ENCODE measurements at places on chromosomes 1 and 21.

DNA sequence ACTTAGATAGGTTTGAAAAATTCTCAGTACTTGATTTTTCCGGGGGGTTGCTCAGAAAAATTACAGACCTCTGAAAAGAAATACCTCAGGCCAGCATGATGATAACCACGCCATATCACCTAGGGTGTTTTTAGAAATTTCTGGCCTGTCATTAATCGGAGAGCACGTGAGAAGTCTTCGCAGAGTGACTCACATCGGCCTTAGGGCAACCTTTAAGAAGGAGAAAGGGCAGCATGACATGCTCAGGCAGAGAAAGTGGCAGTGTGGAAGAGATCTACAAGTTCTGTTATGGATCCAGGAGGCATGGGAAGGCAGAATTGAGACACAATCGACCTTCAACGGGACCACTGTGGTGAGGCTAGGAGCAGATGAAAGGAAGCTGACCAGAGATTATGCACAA lies 506.3 kb downstream of the LMO4 start:
- DNase-seq = no peak

- DNase-seq = no peak
These were observed 22.6 kb upstream of the PPP1R15B start for GRCh38 chr1:204434116-204434755.

GRCh38 chr1:8727809-8728213 lies 89.6 kb downstream of the RERE start:
- peak; percentile 8 for DNase-seq

DNA sequence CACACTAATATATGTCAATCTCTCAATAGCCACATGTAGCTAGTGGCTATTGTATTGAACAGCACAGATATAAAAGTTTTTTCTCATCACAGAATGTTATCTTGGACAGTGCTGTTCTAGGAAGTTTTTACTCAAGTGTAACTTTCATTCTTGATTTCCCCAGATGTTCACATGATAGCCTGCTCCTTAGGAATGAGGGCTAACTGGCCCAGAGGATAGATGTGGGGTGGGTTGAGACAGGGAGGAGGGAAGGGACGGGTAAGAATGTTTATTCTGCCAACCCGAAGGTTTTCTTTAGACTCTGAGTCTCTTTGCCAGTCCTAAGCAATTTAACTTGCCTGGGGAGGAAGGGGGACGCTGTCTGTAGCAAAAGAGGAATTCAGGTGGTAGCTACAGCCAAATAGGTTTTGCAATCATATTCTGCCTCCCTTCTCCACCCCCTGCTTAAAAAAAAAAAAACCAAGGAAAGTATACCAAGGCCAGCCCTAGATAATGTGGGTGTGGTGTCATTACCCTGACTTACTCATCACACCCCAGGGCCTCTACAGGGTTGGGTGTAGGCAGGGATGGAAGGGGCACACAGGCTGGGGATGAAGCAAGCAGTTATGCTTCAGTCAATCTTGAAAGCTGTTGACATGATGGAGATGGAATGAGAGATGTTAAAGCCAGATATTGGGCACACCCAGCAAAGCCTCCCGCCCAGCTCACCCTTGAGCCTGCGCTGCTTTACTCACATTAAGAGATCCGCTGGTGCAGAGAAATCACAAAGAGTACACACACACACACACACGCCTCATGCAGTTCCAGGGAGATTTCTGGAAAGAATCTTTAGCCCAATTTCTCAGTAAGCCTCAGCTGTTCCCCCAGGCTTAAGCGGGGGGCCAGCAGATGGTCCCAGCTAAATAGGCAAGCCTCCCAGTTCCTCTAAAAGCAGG lies 59.9 kb downstream of the PLXNA2 start:
- DNase-seq = no peak

DNA sequence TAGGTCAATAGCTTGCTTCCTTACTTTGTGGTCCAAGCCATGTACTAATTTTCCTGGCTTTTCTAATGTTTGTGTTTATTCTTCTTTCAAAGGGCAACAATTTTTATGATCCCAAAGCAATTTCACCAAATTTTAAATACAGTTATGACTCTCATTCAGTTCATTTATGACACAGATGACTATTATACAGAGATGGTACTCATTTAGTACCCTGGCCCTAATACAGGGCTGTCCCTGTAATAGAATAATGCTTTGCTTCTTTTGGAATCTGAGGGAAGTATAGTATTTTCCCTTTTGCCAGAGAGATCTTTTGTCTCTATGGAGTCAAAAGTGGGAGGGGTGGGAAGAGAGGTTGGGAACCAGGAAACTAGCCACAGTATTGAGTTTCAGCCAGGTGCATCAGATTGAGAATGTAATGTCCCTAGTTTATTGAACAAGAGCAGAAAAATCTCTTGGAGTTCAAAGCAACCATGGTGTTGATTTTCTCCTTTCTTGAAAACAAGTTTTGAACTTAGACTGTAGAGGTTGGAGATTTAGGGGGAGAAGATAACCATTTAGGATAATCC lies 20.4 kb downstream of the DENND2D start:
- DNase-seq = no peak

GRCh38 chr1:171622152-171622462 lies at the start of gene MYOCOS:
Gene MYOCOS, plus strand, starts transcription at chr1:171622243. Its CDS starts 1,641 bp downstream, at chr1:171623884.
- DNase-seq = no peak

DNA sequence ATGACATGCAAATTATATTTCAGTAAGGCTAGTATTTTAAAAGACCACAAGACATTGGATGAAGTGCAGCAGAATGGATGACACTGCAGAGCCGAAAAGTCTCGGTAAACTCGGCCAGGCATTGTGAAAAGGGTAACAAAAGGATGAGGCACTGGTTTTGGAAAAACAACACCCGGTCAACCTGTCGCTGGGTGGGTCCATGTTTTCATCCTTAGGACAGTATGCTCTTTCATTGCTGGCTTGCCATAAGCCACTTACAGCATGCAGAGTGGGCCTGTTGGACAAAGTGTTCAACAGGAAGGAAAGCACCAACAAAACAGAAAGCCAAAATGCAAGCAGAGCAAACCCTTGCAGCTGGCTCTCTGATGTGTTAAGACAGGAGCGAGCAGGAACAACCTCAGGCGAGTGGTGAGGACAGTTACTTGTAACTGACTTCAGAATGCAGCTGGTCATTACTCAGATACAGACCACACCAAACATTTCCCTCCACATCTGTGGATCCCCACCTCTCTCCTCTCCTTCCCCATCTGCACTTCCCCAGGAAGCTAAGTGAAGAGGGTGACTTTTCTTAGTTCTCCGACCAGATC lies 2.9 kb upstream of the RCAN1 start:
- DNase-seq = no peak

DNA sequence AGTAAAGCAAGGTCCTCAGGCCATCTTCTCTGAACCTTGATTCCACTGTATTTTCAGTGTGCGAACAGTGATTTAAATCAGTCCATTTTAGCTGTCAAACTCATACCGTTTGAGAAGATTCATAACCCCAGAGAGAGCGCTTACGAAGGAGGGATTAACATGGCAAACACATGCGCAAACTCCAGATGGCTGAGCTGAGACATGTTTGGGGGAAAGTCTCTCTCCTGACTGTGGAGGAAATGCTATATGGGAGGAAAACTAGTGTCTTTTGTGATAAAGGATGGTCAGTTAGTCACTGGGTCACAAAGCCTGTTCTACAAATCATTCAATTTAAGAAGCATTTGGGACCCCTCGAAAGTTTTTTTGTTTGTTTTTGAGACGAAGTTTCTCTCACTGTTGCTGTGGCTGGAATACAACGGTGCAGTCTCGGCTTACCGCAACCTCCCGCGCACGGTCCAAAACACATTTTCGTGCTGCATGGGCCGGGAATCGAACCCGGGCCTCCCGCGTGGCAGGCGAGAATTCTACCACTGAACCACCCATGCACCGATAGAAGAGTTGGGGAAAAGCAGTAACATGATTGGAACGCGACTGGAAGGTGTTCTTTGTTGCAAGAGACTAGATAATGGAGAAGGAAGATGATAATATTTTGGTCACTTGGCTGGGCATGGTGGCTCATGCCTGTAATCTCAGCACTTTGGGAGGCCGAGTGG lies 58.4 kb upstream of the CXADR start:
- peak; percentile 76 for DNase-seq

- peak; percentile 67 for DNase-seq
These were observed at the start of gene OLFM3 for GRCh38 chr1:101996825-101997465. Gene OLFM3, minus strand, starts transcription at chr1:101996926.

- DNase-seq = no peak
These were observed 26.6 kb downstream of the PAFAH2 start for GRCh38 chr1:25971066-25971810.

- no peak for DNase-seq
These were observed 53.2 kb upstream of the LRRC8D start for GRCh38 chr1:89767618-89768017.

DNA sequence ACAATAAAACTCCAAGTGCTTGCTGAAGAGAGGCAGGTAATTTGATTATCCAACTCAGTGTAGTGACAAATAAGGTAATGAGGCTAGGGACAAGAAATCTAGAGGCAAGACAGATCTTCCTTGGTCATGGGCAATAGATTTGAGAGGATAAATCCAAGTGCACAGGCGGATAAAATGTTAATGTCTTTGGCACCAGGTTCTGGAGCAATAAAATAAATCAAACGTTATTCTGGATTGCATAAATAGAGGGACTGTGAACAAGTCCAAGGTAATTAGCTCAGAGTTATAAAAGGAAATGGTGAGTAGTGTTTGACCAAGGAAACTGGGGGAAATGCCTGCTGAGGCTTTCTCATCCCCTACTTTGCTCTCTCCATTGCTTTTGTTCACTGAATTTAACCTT lies 329.3 kb upstream of the PROX1 start:
- no peak for DNase-seq

GRCh38 chr1:172390683-172391551 lies 29.6 kb upstream of the C1orf105 start:
- no peak for DNase-seq

DNA sequence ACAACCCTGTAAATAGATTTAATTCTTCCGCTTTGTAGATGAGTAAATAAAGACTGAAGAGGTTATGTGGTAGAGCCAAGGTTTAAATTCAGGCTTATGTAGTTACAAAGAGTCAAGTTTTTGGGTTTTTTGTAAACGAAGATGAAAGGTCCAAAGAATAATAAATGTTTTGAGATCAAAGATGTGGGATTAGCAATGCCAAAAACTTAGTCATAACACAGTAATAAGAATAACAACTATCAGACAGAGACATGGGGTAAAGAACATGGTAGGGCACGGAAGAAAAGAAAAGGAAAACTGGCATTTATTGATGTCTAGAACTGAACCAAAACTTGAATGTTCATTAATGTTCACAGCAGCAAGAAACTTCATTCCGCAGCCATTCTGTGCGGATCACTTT lies 42.9 kb downstream of the EXTL2 start:
- no peak for DNase-seq

- DNase-seq = no peak
These were observed 31.3 kb downstream of the WNT4 start for GRCh38 chr1:22111620-22112019.

DNA sequence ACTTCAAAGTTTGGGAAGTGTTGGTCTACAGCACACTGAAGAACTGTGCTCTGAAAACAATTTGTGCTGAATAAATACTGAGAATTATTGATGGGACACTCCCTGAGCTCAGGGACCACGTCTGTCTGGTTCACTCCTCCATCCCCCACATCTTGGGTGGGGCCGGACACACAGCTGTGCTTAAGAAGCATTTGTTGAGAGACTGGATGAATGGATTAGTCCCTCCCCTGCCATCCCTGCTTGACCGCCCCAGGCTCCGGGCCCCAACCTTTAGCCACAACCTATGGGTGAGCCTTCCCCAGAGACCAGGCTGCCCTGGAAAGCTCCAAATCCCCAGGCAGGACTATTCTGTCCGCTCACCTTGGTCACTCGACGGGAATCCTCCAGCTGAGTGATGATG lies 7.5 kb downstream of the TRIM63 start:
- no peak for DNase-seq

DNA sequence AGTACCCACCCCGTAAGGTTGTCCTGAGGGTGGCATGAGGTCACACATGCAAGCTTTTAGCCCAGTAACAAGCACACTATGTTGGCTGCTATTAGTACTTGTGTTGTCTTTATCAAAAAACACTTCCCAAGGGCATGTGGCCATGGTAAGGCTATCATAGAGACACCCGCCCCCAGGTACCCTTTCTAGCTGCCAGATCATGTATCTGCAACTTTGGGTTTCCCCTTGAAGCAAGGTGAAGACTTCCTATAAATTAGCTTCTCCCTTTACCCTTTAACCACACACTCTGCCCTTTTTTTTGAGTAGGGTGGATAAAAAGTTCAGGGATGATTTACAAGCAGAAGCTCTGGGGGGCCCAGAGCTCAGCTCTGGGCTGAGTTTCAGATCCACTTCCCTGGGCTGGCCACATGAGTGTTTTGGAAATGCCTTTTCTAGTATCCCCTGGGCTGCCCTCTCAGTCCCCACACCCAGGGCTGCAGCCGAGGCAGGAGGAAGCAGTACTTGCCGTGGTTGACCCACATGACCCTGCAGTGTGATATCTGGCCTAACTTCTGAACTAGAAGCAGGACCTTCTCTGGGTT lies 2.0 kb downstream of the ZDHHC18 start:
- DNase-seq = no peak

- no peak for DNase-seq
These were observed 1579.9 kb downstream of the MRPL39 start for GRCh38 chr21:24027396-24027795.

DNA sequence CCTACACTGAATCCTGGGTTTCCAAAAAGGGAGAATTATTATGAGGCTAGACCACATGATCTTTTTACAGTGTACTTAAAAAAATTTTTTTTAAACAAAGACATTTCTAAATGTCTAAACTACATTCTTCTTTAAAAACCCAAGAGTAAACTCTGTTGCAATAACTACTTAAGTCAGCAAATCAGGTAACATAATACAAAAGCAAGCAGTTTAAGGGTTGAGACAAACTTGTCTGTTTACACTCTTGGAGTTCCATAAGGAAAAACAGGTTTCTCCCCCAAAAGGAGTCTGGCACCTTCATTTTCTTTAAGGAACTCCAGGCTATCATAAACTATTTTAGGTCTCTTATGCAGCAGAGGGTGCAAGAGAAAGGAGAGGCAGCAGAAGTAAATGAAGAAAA lies 12.5 kb upstream of the ANKRD45 start:
- DNase-seq = no peak

DNA sequence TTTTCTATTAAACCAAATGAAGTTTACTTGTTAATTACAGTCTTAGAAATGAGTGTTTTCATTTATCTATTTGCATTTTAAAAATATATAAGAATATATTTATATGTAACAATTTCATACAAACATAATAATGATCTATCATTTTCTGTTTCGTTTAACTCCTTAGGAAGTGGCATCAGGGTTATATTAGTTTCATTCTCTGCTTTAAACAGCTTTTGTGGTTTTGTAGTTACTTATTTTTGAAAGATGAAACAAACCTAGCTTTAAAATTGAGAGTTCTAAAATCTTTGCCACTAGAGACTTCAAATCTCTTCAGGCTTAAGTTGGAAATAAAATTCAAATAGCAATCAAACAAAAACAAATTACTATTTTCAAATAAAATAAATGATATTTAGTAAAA lies 2110.6 kb downstream of the MRPL39 start:
- DNase-seq = no peak

GRCh38 chr1:219783605-219784235 lies 144.6 kb downstream of the SLC30A10 start:
- DNase-seq = no peak
